ENCODE measurements at places on chromosomes 16 and 17. TPM values are rescaled to one million over a fixed set of nuclear protein-coding genes. Genes with fewer than 3 reads are reported as not detected.

DNA sequence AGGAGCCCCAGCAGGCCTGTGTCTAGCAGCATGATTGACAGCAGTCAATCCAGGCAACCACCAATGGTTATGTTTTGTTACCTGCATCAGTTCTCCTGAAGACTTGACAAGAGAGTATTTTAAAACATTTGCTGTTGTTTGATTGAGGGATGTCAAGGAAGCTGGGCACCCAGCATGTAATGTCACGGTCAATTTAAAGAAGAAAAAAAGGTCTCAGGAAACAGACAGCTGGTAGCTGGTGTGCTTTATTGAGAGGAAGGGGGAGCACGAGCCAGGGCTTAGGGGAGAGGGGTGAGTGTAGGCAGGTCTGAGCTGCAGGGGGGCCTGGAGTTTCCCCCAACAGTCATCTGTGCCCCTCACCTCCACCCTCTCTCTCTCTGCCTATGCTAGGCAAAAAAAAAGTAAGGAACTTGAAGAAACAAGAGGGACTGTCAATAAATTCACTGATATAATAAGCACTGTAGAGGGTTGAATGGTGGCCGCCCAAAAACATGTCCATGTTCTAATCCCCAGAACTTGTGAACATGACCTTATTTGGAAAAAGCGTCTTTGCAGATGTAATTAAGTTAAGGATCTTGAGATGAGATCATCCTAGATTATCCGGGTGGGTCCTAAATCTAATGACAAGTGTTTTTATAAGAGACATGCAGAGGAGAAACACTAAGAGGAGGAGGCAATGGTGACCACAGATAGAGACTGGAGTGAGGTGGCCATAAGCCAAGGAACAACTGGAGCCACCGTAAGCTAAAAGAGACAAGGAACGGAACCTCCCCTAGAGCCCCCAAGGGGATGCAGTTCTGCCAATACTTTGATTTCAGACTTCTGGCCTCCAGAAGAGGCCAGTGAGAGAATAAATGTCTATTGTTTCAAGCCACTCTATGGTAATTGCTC, 14.5 kb downstream of the TSPOAP1 start:
- DNase-seq = no peak

AARS1 gene
- total RNA-seq = 79.1 TPM

TBC1D3I gene
- under 0.01 TPM for total RNA-seq

DNA sequence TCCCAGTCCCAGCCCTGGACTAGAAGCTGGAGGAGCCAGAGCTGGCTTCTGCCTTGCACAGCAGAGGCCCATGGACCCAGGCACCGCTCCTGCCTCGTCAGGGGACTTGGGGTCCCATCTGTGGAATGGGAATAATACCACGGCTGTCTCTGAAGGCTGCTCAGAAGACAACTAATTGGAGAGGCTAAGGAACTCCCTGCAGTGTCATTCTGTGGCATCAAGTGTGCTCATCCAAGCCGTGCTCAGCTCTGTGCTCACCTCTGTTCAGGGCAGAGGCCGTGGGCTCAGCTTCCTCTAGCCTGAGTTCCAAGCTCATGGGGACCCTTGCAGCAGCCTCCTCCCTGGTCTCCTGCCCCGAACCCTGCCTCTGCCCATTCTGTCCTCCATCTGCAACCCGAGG, 31.8 kb downstream of the BEAN1 start:
- DNase-seq = no peak

DNA sequence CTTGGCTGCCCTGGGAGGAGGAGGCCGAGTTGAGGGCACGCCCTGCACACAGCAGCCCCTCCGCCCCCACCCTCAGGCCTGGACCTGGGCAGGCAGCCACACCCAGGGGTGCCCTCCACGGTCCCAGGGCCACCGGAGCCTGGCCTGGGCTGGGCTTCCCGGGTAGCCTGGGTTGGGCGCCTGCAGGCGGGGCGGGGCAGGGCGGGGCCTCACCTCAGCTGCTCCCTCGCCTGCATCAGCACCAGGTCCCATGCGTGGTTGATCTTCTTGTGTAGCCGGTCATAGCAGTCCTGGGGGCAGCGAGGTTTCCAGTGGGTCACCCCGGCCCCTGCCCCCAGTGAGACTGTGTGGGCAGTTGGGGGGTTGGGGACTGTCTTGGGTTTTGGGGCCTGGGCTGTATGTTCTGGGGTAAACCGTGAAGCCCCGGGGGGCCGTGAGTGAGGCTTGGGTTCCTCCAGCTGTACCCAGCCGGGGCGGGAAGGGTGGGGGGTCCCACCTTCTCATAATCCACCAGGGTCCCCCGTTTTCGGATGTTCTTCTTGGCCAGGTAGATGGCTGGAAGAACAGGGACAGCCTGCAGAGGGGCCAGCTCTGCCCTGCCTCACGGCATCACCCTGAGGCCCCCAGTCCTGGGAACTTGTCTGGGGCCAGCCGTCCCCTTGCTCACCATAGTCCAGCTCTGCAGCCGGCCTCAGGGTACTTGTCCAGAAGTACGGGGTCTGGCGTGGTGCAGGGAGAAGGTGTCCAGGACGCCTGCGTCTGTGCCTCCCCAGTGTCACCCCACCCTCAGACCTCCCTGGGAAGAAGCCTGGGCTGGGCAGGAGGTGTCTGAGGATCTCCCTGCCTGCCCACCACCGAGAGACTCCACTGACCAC, 2.0 kb downstream of the RGS11 start:
- no peak for DNase-seq

CPHXL2 gene
- not detected for total RNA-seq
